NCI-H1436 (cell line): ENCODE measurements at places on chromosomes 4 and X.

- peak; percentile 13 for DNase-seq
Measured at GRCh38 chr4:147984065-147984777, 252.3 kb downstream of the ARHGAP10 start.

DNA sequence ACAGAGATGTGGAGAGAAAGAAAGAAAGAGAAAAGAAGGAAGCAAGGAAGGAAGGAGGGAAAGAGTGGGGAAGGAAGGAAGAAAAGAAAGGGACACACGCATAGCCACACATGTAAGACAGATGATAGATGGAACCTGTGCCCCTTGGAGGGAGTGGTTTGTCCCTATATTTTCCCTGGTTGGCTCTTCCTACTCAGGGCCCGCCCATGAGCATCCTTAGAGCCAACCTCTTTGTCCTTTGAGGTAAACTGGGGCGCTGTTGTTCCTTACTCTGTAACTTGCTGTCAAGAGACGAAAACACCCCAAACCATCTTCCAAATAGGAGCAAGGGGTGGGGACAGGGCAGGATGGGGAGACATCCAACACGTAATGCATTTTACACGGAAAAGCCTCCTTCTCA lies 220.9 kb downstream of the MAML3 start:
- no peak for DNase-seq

GRCh38 chr4:93132631-93133030 lies 695.9 kb upstream of the ATOH1 start:
- DNase-seq: no peak

GRCh38 chr4:52298444-52298843 lies 247.3 kb downstream of the SPATA18 start:
- DNase-seq: no peak

DNA sequence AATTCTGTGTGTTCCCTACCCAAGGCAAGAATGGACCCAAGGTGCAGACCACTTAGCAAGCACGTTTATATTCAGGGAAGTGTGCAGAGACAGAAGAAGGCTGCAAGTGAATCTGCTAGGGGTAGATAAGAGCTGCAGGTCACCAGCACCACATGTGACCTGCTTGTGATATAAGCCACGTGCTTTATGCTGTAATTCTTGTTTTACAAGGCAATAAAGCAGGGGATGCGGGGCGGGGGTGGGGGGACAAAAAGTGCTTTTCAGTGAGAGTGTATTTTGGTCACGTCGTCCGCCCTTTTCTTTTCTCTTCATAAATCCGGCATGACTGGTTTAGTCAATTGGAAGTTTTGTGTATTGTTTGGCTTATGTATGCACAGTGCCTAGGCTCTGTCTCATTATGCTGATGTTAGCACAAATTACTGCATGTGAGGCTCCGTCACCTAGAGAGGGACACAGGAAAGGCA lies 192.7 kb downstream of the RBMX2 start:
- DNase-seq: no peak

- no peak for DNase-seq
Measured at GRCh38 chr4:173647902-173648301, 117.9 kb upstream of the HAND2 start.

GRCh38 chr4:79827283-79827682 lies 245.7 kb downstream of the ANTXR2 start:
- no peak for DNase-seq

DNA sequence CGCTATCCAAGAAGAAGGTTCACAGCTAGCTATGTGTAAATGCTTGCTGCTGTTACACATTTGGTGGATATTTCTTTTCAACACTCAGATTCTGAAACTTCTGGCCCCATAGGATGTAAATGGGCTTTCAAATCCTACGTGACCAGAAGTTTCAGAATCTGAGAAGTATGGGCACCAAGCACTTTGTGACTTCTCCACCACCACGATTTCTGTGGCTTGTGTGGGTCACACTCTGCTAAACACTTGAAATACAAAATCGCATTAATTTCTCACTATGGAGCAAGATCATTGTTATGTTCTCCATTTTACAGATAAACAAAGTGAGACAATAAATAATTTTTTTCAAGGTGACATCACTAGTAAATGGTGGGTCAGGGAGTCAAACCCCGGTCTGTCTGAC lies 259.4 kb upstream of the JADE1 start:
- no peak for DNase-seq

GRCh38 chr4:164188236-164188635 lies 565.7 kb upstream of the SMIM31 start:
- no peak for DNase-seq

GRCh38 chrX:51496501-51497291 lies at the start of gene NUDT11:
Gene NUDT11 (minus strand): TSS chrX:51496592. CDS start chrX:51496444, 148 bp downstream.
- DNase-seq: no peak

- DNase-seq: no peak
Measured at GRCh38 chrX:32966821-32967355, 244.5 kb downstream of the DMD start.

DNA sequence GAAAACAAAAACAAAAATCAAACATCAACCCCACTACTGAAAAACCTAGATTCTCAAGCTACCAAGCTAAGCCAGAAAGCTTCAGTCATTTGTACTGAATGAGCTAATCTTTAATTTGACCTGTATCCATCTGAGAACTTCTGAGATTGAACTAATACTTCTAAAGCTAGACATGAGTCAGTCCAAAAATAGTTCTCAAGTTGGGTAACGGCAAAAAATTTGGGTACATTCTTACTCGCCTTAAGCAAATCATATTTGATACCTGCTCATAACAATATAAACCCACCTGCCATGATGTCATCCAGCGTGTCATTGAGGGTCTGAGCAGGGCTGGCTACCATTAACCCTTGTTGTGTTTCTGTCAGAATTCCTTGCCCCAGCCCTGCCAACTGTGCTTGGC lies 69.7 kb upstream of the COX18 start:
- no peak for DNase-seq

DNA sequence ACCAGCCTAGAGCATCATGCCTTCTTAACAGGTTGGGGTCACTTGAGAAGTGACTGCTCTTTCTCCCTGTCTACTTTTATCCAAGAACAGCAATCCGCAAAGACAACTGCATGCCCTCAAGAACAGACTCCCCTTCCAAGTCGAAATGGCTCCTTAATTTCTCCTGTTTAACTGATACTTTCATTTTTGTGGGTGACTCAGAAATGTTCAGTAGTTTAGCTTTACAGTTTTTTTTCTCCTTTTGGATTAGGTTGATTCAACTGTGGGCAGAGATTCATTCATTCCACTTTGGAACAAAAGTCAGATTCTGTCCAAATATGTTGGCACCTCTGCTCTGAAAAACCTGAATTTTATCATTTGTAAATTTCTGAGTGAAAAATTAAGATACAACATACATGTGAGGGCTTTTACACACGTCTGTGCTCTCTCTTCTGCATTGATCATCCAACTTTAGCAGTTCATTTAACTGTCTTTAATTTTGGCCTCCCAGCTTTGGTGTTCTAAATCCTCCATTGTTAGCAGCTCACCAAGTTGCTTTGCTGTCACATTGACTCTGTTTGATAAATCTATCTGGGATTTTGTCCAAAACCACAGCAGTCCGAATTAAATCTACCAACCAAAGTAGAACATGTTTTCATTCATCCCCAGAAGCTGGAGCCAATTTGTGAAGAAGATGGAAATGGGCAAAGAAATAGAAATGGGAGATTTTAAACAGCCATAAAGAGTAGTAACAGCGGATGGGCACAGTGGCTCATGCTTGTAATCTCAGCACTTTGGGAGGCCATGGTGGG lies 50.0 kb downstream of the HOPX start:
- no peak for DNase-seq

- no peak for DNase-seq
Measured at GRCh38 chr4:158444621-158445020, 77.1 kb upstream of the RXFP1 start.

DNA sequence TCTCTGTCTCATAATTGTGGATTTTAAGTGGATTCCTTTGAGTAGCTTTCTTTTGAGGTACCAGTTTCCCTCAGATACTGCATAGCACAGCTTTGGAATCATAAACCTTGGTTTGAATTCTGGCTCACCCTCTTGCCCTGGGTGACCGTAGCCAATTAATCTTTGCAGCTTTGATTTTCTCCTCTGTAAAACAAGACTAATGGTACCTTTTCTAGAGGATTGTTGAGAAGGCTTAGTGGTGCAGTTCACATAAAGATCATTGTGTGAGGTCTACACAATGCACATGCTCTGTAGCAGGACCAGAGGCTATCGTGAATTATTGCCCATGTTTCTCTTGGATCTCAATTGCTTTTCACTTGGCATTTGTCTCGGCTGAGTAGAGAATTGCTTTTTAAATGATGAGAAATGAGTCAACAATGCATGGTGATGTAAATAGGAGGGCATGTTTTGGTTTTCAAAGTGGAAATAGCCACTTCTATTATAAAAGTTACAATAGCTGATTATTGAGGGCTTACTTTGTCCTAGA lies 47.9 kb downstream of the TMEM131L start:
- no peak for DNase-seq

DNA sequence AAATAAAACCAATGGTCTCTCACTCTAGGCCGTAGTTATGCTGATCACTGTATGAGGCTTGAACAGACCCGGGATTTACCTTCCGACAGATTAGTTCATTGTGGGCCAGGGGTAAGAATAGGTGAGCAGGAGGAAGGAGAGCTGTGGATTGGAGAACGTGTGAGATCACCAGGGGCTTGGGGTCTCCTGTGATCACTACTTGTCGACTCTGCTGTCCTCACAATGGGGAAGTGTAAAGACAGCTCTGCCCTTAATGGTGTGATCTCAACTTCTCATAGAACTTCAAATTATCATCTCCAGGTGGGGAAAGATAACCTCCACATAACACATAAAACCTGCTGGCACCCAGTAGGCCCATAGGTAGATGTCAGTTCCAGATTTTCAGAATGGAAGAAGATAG lies 56.2 kb upstream of the RPS6KA3 start:
- DNase-seq: no peak

DNA sequence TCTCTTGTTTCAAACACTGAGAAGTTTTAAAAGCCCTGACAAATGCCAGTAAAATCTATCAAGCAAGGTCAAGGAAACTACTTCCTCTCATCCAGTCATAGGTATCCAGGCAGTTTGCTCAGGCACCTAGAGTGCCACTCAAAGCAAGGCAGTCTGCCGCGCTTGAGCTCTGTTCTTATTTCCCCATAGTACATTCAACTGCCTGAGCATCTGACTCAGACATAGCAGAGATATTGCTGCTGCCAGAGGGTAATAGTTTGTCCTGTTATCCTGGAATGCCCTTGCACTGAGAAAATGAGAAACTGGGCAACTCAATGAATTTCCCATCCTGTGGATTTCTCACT lies 16.1 kb upstream of the ATP8A1 start:
- DNase-seq: no peak

GRCh38 chr4:23818097-23818885 lies 71.6 kb downstream of the PPARGC1A start:
- DNase-seq: peak; percentile 55

- DNase-seq: no peak
Measured at GRCh38 chr4:90237751-90238530, 110.7 kb downstream of the CCSER1 start.

DNA sequence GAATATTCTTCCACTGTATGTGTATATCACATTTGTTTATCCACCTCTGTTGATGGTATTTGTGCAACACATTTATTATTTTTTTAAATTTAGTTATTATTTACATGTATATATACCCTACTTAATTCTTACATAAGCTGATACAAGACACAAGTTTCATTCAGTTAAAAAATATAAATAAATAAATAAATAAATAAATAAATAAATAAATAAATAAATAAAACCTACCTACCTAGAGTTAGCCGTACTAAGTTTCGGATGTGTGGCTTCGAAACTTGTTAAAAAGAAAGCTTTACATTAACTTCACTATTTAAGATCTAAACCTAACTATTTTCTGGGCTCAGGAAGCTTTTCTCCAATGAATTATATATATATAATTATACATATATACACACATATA lies 23.3 kb upstream of the REPS2 start:
- DNase-seq: no peak

DNA sequence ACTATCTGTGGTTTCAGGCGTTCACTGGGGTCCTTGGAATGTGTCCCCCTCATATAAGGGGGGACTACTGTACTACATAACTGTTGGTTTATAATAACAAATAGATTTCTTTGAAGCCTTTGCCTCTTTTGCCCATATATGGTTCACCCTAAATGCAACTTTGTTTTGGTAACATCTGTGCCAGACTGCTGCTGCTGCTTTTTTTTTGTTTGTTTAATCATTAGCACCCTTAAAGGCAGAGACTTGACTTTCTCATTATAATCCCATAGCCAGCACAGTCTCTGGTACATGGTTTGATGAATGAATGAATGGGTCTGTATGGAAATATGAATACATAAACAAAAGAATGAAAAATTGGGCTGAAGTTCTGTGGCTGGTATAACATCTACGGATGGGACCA lies 80.2 kb upstream of the LHFPL1 start:
- DNase-seq: no peak

GRCh38 chr4:143338313-143338712 lies 1.6 kb downstream of the GAB1 start:
- DNase-seq: no peak

GRCh38 chr4:40462326-40462725 lies 127.2 kb downstream of the CHRNA9 start:
- no peak for DNase-seq

GRCh38 chr4:168713253-168713652 lies 216.4 kb downstream of the PALLD start:
- DNase-seq: peak; percentile 88

DNA sequence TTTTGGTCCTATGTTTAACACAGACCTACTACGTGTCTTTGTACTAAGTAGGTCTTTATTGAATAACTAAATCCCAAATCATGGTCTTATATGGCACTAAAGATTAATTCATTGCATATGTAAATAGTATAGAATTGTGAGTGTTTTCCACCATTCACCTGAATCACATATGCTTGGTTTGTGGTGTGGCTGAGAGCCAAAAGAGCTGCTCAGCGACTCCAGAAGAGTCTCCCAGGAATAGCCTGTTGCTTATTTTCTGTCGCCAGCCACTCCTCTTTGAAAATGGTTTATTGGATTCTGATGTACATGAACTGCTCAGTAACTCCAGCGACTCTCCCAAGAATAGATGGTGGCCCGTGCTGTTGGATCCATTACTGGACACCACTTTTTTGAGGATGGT lies 184.5 kb downstream of the CLCN4 start:
- DNase-seq: no peak

DNA sequence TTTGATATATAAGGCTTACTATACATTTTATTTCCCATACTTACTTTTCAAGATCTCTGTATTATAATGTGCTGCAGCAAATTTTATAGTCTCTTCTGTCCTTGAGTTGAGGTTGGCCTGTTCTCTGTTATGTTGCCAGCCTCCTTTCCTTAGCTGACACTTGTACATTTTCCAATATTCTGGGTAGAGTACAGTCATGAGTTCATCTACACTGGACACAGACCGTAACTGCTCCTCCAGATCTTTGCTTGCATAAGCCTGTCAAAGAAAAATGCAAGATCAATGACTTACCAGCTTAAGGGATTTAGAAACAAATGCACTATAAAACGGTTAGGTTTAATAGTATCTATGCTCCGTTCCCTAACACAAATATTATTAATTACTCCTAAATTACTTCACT lies 63.2 kb downstream of the VEGFC start:
- DNase-seq: no peak

- no peak for DNase-seq
Measured at GRCh38 chrX:71618303-71618721, at the start of gene CXCR3. Gene CXCR3 (minus strand): TSS chrX:71618511. CDS start chrX:71618449, 62 bp downstream.
